NCI-H1436 treated with DMSO at 0.1 percent for 48 hours (cell line): ENCODE measurements at places on chromosomes 12 and 14.
A peak's percentile ranks its signal among the peaks of the same experiment; 100 is the strongest.

DNA sequence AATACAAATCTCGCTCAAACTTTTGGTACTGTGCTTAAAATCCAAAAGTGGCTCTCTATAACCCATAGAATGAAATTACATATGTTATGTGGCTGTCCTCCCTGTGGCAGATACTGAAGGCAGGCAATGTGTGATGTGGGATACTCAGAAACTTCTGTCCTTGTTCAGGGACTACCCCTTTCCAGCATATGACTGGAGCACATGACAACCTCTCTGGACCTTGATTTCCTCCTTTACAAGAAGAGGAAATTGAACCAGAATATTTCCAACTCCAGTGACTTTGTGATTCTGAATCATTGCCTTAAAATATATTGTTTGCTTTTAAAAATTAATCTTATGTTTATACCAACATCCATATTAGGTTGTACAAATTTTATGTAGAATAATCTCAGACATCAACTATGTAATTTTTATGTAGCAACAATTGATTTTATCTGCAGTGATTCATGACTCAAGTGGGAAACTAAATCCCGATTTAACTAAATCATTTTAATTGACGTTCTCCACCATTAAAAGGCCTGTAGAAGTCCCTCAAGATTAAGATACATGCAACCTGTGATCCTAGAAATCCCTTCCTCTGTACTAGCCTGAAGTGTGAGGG lies 162.4 kb downstream of the AKAP6 start:
- DNase-seq: no peak

DNA sequence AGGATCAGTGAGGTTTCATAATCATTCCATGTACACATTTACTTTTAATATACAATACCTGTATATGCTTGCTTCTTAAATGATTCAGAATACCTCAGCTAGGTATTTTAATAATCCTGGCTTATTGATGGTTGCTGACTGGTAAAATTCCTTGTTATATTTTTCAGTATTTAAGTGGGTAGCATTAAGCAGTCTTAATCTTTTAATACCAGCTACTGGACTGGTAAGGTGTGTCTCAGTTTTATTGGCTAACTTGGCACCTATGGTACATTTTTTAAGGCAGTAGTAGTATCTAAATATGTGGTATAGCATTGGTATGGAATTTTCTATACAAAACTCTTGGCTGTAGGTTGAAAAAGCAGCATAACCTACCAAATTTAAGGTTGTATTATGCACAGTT lies 96.6 kb downstream of the RAD52 start:
- DNase-seq: no peak

DNA sequence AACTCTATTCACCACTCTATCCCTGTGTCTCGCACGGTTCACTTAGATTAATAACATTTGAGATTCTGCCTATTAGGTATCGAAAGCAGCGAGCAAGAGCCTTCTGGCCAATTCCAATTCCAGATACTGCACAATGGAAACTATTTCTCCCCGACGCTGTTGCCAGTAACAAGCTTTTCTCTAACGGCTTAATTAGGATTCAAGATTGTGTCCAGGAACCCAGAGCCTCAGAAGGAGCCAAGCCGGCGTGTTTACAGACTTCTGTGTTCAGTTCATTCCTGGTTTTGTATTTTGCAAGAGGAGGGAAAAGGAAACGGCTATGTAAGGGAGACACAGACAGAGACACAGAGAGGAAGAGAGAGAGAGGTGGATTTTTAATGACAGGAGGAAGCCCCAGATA lies 185.6 kb downstream of the DICER1 start:
- no peak for DNase-seq

GRCh38 chr14:60196291-60196690 lies 31.1 kb upstream of the DHRS7 start:
- DNase-seq: no peak

DNA sequence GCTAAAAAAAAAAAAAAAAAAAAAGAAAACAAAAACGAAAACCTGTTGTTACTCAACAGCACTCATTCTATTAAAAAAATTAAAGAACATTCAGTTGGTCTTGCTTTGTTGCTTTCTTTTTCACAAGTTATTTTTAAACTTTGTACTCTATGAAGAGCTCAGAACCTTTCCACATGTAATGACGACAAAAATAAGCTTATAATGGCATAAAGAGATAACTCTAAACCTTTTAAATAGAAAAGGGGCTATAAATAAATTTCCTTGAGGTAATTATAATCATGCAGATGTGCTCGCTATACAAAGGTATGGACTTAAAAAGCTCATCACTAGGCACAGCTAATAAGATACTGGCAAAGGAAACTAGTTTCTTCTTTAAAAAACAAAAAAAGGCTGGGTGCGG lies 13.4 kb downstream of the NR2C1 start:
- DNase-seq: no peak

GRCh38 chr14:51610771-51611170 lies 40.9 kb upstream of the FRMD6 start:
- no peak for DNase-seq

GRCh38 chr12:117019866-117020265 lies 79.3 kb downstream of the TESC start:
- peak; percentile 92 for DNase-seq

DNA sequence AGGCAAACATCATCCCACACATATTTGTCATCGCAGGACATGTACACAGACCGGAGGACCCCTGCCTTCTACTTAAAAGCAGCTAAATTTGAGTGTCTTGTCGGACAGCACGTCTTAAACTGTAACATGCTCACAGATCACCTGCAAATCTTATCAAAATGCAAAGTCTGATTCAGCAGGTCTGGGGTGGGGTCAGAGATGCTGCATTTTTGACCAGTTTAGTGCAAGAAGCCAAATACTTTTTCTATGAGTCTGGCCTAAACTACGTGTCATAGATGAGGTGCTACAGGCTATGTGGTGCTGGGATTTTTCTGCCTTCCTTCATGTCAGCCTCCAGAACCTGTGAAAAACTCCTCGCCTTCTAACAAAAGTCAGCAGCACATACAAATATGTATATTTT lies 178.8 kb upstream of the LHX5 start:
- no peak for DNase-seq

DNA sequence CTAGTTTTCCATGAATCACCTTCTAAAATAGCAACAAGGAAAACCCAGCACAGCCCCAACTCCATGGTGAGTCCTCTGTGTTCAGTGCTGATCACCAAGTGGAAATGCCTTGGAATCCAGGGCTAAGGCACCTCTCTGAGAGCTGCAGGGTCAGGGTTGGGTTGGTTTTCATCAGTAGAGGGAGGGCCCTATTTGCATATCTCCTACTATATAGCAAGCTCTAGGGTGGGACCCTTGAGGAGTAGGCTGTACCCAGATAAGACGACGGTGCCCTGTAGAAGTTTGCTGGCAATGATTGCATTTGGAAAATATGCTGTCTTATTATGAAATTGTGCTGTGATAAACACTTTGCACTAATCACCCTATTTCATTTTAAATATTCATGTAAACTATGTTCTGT lies 1011.8 kb downstream of the TMEM121 start:
- no peak for DNase-seq

- DNase-seq: no peak
These were observed 85.5 kb upstream of the VRK1 start for GRCh38 chr14:96711559-96712267.

- no peak for DNase-seq
These were observed 453.1 kb downstream of the TMEM121 start for GRCh38 chr14:105979446-105979845.

- DNase-seq: no peak
These were observed 83.2 kb downstream of the SPPL3 start for GRCh38 chr12:120820884-120821510.

GRCh38 chr12:46983959-46984841 lies 95.2 kb upstream of the PCED1B start:
- peak; percentile 4 for DNase-seq

DNA sequence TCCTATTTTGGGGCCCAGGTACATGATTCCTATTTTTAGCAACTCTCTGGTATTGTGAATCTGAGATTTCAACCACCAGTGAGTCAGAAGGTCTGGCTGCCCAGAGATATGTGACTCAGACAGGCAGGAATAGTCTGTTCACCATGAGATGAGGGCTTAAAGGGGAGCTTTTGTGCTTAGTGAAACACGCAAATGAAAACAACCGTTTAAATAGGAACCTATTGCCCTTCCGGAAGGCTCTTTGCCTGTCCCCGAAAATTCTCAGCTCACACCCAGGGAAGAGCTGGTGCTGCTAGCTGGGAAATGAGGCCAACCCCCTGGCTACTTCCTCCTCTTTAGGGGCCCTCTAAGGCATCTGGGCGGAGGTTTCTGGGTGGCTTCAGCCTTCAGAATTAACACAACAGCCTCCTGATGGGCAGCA lies 283.6 kb downstream of the CACNA1C start:
- DNase-seq: no peak

GRCh38 chr14:57729208-57730187 lies 136.4 kb downstream of the SLC35F4 start:
- no peak for DNase-seq

GRCh38 chr14:20350860-20351259 lies 7.4 kb downstream of the PARP2 start:
- no peak for DNase-seq

DNA sequence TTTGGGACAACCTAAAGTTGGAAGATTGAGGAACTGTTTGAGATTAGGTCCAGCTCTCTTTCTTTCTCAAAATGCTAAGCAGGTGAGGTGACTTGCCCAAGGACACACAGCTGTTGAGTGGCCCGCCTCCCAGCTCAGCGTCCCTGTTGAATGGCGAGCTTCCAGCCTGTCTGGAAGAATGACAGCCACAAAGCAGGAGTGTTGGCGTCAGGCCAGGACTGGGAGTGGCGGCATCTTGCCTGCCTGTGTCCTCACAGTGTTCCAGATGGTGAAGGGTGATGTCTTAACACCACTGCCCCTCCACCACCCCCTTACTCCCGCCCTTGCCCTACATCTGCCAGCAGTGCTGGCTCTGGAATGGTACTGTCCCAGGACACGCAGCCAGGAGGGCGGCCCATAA lies 4.4 kb upstream of the CEBPE start:
- no peak for DNase-seq
